ENCODE measurements at places on chromosomes 1 and 21.
A peak's percentile ranks its signal among the peaks of the same experiment; 100 is the strongest.

DNA sequence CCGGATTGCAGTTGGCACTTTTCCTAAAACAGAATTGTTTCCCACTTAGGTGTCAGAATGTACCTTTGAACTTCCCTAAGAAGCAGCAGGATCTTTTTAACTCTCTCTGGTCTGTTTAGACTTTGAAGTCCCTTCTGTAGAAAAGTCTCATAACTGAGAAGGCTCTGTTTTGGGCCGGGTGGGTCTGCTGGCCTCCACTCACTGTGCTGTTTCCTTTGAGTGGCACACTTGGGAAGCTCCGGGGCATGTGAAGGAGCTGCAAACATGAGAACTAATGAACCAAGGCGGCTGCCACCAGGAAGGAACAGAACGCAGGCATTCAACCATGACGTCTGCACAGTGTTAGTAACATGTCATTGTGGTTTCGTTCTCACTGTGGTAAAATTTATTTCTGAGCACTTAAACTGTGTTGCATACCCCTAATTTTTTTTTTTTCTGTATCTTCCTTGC is 19.5 kb upstream of the NCMAP start:
- peak; percentile 58 for DNase-seq

DNA sequence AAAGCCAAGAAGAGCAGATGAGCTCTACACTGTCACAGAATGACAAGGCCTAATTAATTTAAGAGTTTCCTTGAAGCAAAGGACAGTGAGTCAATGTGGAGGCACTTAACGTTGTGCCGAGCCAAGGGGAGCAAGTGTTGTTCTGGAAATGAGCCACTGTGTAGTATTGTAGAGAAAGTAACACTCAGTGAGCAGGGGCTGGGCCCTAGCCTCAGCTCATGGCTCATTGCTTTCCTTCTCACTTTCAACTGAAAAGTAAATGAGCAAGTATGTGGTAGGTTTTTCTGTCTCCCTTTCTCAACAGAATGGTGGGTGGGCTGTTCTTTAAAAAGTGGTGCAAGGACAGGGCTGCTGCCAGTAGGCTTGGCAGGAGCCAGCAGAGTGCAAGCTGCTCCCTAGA is 11.8 kb upstream of the KIAA0040 start:
- no peak for DNase-seq

DNA sequence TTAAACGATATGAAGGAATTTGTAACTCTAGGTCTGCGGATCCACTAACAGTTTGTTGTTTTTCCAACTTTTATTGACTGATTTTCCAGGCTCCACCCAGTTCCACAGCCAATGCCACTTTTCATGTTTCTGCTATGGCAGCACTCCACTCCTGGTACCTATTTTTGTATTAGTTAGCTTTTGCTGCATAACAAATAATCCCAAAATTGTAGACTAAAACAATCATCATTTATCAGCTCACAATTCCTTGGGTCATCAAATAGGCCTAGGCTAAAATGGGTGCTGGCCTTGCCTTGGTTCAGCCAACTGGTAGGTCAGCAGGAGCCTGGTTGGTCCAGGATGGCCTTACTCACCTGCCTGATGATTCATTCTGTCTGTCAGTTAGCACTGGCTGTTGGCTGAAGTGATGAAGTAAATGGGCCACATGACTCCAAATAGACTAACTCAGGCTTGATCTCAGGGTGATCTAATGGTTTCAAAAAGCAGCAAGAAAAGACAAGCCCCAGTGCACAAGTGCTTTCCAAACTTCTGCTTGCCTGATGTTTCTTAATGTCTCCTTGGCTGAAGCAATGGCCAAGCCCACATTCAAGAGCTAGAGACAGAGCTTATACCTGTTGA is 3.2 kb upstream of the C8B start:
- no peak for DNase-seq

DNA sequence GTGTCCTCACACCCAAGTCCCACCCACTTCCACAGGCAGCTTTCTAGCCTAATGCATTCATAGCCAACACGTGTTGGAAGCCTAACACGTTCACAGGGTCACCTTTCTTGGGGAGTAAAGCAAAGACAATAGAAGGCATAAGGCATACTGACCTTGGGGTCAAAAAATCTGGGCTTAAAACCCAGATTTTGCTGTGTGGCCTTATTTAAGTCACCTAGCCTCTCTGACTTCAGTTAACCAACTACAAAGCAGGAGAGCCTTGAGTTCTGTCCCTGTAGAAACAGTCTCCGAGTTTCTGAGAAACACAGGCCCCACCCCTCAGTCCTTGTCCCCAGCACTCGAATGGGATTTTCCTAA is 1.4 kb downstream of the TNNT2 start:
- no peak for DNase-seq

- peak; percentile 19 for DNase-seq
These were observed 98.6 kb downstream of the ENAH start for GRCh38 chr1:225554216-225554812.

- DNase-seq = no peak
These were observed 364.8 kb downstream of the RPS6KC1 start for GRCh38 chr1:213415691-213416380.

GRCh38 chr1:96538111-96538641 is 183.4 kb upstream of the PTBP2 start:
- no peak for DNase-seq

- no peak for DNase-seq
These were observed 569 bp downstream of the KHDC4 start for GRCh38 chr1:155933591-155934096.

- DNase-seq = no peak
These were observed 50.8 kb downstream of the CAPN9 start for GRCh38 chr1:230797942-230798365.

DNA sequence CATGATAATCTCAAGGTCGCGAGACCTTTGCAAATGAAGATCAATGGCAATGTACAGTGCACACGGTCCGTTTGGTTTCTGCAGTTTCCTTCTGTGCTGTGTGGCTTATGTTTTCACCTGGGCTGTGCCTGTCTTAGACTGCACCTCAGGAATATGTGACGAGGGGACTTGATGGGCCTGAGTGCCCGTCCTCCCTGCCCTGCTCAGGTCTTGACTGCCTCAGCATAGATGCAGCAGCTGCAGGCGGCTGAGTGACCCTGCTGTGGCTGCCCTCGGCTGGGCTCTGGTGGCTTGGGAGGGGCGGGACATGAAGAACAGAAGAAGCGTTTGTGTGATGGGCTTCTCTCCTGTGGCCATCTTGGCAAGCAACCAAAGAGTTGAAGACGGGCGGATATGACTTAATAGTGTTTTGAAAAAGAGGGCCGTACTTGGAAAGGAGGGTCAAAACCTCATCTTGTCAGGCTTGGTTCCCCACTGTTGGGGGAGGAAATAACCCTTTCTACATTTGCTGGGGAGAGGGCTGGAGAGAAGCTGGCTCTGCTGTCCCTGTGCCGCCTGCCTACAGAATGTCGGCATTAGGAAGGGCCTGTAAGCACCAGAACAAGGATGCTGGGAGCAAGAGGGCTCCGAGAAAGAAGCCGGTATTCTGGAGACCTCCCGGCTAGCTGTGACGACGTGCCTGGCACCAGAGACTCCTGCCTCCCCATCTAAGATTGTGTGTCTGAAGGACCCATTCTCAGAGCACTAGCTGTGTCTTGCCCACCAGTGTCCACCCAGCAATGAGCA is 7.1 kb downstream of the MYBPHL start:
- no peak for DNase-seq

DNA sequence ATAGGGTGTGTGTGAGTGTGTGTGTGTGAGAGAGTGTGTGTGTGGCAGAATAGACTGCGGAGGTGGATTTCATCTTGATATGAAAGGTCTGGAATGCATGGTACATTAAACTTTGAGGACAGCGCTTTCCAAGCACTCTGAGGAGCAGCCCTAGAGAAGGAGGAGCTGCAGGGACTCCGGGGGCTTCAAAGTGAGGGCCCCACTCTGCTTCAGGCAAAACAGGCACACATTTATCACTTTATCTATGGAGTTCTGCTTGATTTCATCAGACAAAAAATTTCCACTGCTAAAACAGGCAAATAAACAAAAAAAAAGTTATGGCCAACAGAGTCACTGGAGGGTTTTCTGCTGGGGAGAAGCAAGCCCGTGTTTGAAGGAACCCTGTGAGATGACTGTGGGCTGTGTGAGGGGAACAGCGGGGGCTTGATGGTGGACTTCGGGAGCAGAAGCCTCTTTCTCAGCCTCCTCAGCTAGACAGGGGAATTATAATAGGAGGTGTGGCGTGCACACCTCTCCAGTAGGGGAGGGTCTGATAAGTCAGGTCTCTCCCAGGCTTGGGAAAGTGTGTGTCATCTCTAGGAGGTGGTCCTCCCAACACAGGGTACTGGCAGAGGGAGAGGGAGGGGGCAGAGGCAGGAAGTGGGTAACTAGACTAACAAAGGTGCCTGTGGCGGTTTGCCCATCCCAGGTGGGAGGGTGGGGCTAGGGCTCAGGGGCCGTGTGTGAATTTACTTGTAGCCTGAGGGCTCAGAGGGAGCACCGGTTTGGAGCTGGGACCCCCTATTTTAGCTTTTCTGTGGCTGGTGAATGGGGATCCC is 18.3 kb upstream of the HDAC1 start:
- peak; percentile 87 for DNase-seq

DNA sequence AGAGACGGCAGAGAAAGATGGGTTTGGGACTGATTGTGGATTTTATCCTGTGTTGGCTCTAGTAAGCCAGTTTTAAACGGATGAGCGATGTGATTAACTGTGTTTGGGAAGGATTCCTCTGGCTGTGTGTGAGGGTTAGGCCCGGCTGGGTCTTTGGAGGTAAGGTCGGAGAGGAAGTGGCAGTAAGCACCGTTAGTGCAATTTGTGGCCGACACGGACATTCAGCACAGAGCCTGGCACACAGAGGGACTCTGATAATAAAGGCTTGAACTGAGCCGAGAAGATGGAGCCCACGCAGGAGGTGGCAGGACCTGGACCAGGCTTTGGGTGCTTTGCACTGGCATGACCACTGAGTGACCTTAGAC is 1.3 kb downstream of the MTFR1L start:
- DNase-seq = no peak

DNA sequence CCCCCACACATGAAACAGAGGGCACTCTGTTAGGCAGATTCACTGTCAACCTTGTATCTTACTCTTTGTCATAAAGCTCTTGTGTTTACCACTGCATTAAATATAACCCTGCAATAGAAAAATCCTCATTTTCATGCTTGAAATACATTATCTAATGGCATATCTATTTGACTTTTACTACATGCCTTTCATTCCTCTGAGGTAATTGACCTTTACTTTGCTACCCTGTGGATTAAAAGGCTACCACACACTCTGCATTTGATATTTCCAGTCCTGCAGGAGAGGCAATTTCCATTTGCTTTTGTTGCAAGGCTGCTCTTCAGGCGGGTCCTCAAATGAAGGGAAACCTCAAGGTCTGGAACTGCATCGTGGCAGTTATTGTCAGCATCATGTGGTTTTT is 238.0 kb downstream of the NTNG1 start:
- no peak for DNase-seq

- no peak for DNase-seq
These were observed 18.4 kb downstream of the IGSF5 start for GRCh38 chr21:39763272-39763970.

- no peak for DNase-seq
These were observed 12.9 kb downstream of the TRABD2B start for GRCh38 chr1:47984175-47984789.

DNA sequence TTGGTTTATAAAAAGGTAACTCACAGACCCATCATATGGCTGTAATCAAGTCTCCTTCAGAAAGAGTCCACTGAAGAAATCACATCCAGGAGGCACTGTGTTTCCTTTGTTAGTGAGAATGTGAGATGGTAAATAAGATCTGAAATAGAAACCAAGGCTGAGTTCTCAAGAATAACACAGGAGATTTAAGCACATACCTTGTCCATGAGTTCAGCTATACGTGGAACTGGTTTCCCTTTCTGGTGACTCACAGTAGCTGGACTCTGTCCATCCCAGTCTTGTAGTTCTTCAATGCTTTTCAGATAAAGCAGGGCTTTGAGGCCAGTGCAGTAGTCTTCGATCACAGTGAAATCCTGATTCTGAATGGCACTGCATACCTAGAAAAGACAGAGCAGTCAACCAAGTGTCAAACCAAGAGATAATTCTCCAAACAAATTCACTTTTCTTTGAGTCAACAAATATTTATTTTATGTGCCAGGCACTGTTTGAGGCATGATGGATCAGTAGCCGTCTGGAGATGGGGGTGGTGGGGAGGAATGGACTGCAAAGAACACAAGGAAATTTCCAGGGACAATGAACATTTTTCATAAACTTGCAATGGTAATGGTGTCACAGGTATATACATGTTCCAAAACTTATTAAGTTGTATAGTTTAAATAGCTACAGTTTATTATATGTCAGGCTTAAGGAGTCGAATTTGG is 471.4 kb downstream of the PTBP2 start:
- DNase-seq = no peak
